ENCODE measurements at places on chromosomes 13 and 19.

- DNase-seq = peak; percentile 96
Measured at GRCh38 chr19:53879140-53880081, 2.6 kb upstream of the PRKCG start.

DNA sequence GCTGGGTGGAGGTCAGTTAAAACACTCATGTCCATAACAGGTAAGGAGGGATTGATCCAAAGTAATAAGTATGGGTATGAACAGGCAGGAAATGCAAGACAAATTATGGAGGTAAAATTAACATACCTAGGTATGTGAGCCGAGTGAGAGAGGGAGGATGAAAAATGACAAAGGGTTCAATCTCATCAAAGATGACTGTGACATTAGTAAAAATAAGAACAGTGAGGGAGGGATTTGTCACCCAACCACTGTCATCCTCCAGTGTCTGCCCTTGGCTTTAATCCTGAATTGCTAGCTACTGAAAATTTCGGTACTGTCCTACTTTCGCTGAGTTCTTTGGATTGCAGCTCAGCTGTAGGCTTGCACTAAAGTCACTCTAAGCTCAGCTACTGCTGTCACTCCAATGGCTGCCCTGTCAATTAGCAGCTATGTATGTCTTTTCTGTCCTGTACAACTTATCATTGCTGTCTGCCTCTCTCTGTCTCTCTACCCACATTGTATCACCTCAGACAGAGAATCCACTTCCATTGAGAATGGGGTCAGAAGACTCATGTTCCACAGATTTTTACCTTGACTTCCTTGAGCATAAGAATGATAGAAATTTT, 62.5 kb downstream of the LRRC63 start:
- no peak for DNase-seq

GRCh38 chr13:42894765-42895243, 97.2 kb downstream of the EPSTI1 start:
- no peak for DNase-seq

- DNase-seq = no peak
Measured at GRCh38 chr13:104996022-104996421, 1539.4 kb downstream of the EFNB2 start.

GRCh38 chr19:42563352-42564210, 31.1 kb downstream of the CEACAM8 start:
- peak; percentile 20 for DNase-seq

- no peak for DNase-seq
Measured at GRCh38 chr13:94181461-94182107, 297.9 kb downstream of the DCT start.

DNA sequence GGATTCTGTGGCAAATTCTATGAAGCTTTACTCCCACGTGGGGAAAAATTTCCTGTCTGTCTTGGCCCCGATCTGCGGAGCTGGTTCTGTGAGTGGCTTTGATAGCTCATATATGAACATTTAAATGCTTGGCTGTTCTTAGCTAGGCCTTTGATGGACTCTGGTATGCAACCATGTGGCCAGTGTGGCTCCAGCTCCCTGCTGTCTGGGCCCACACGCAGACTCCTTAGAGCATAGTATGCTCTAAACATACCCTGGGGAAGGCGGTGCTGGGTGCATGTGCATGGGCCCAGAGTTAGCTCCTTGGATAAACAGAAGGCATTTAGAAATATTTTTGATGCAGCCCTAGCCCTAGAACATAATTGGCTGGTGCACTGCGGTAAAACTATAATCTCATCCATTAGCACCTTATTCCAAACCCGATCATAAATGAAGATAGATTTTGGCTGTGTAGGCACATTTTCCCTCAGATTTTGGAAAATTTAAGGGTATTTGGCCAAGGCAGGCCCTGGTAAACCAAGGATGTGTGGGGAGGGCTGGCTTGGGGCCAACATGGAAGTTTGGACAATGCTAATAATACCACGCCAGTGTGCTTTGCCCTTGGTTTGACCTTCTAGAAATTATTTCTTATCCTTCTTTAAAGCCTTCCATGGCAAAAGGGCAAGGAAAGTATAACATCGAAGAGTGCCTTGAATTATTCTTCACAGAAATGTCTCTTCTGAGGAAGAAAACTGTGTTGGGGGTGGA, 153.5 kb downstream of the LMO7 start:
- no peak for DNase-seq

GRCh38 chr19:54674021-54674617, 11.3 kb downstream of the LILRB4 start:
- peak; percentile 36 for DNase-seq

DNA sequence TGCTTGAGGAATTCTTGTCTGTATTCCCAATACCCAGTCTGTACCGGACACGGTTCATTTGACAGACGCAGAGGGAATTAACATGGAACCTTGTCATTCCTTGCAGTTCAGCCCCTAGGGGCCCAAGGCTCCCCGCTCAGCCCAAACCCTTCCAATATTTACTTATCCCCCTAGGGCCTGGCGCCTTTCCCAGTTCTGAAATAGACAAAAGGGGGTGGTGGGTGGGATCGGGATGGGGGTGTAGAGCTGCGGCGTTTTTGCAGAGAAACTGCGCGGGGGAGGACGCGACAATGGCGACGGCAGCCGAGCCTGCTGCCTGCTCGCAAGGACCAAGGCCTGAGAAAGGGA, 583 bp downstream of the AKAP8L start:
- no peak for DNase-seq

GRCh38 chr19:30068528-30069395, 126.7 kb downstream of the URI1 start:
- no peak for DNase-seq

GRCh38 chr19:48325265-48325910, at the start of gene EMP3:
TSS of gene EMP3 (plus strand) at chr19:48325552. CDS start at chr19:48326845, 1,293 bp downstream.
- DNase-seq = no peak

DNA sequence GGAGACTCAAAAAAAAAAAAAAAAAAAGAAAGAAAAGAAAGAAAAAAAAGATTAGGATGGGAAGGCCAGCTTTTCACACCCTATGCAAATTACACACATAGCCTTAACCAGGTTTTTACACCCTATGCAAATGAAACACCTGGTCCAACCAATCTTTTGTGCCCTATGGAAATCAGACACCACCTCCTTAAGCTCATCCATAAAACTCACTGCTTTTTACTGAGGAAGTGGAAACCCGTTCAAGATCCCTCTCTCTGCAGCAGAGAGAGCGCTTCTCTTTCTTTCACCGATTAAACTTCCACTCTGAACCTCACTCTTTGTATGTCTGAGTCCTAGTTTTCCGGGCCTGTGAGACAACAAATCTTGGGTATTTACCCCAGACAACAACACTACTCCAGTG, 25.3 kb upstream of the HOMER3 start:
- DNase-seq = no peak

DNA sequence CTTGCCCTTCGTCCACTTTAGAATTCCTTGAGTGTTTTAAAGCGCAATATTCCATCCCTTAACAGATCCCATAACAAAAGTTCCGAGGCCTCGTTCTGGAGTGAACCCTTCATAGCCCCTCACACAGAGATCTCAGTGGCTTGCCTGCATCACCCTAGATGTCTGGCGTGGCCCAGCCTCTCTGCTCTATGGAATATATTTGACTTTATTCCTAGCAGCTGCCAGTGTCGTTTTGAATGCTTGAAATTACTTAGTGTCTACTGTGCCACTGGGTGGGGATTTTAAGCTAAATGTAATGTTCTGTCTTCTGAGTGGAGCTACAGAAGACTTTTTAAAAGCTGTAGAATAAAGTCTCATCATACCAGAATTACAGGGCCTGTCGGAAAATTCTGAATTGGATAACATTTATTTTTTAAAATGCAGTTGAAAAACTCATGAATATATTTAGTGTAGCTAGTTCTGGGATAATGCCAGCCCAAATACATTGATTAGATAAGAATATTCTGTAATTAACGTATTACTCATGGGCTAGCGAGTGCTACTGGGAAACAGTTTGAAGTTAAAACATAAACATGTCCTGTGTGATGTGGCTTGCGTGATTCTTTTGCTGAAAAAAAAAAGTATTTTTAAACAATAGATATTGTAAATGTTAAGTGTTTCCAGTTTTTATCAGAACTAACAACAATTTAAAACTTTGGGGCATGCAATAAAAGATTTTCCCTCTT, 111.8 kb downstream of the ESD start:
- DNase-seq = no peak

GRCh38 chr19:42272989-42273406, 3.9 kb downstream of the CIC start:
- no peak for DNase-seq

GRCh38 chr13:99119656-99120055, 81.0 kb upstream of the UBAC2 start:
- DNase-seq = no peak

GRCh38 chr19:35330475-35330874, 1.5 kb downstream of the CD22 start:
- DNase-seq = no peak

- DNase-seq = no peak
Measured at GRCh38 chr13:28613562-28613961, 45.4 kb upstream of the POMP start.

GRCh38 chr19:4693078-4693350, 22.9 kb upstream of the MYDGF start:
- DNase-seq = no peak

GRCh38 chr19:14119146-14119545, 1.6 kb upstream of the PRKACA start:
- no peak for DNase-seq

- no peak for DNase-seq
Measured at GRCh38 chr19:16205205-16206045, 7.7 kb downstream of the AP1M1 start.

- no peak for DNase-seq
Measured at GRCh38 chr13:30805132-30805537, 69.8 kb downstream of the ALOX5AP start.

DNA sequence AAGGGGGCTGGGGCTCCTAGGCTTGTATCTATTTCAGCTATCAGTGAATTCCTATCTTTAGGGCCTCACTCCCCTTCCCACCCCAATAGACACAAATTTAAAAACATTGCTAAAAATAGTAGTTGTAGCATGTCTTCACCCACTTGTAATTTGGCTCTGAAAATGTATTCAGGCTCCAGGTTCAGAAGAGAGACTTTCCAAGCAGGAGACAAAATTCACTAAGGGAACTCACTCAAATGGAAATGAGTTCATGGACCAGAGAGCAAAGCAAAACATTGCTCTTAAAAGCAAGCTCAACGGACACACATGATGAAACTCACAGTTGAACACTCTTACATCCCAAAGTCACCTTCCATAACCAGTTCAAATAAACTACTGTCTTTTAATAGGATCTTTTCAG, 36.8 kb downstream of the PHF11 start:
- DNase-seq = no peak

DNA sequence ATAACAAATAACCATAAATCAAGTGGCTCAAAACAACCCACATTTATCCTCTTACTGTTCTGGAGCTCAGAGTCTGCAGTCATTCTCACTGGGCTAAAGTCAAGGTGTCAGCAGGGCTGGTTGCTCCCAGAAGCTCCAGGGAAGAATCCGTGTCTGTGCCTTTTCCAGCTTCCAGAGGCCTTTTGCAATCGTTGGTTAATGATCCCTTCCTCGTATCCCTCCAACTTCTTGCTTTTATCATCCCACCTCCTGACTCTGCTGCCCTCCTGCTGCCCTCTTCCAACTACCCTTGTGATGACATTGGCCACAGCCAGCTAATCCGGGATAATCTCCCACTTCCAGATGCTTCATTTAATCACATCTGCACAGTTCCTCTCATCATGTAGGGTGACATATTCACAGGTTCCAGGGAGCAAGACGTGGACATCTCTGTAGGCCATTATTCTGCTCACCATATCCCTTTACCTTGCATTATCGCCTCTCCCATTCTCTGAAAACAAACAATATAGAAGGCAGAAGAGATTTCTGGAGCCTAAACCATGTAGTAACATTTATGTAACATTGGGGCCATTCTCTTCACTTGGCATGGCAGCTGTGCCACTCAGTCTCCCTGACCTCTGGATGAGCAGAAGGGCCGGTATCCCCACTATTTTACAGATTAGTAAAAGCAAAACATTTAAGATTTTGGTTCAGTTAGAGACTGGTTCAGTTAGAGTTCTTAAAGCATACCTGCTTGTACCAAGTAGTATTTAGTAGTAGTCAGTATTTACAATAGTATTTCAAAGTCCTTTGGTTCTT, 53.5 kb downstream of the RFC3 start:
- no peak for DNase-seq

DNA sequence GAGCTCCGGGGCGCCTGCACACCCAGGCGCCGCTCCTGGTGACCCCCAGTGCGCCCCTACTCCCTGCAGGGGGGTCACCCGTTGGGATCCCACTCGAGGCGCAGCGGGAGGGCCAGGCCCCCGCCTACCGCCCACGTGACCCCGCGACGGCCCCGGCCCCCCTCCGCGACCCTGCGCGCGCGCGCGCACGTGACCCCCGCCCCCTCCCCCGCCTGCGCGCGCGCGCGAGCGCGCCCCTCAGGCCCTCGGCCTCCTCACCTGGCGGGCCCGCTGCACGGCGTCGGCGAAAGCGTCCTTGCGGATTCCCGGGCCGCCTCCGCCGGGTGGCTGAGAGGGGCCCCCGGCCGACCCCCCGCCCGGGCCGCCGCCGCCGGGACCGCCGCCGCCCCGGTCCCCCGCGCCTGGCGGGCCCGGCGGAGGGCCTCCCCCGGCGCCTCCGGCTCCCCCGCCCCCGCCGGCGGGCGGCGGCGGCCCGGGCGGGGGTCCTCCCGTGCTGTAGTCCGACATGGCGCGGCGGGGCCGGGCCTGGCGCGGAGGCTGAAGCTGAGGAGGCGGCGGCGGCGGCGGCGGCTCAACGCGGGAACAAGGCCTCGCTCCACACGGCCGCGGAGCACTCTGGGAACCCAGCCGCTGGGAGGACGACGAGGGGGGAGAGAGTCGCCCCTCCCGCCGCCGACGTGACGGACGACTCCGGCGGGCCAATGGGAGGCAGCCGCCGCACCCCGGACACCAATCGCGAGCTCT, at the start of gene KHSRP:
Gene KHSRP, minus strand, starts transcription at position 617 of the 744 bp plus-strand sequence. Its CDS starts 110 bp downstream, at position 507.
- no peak for DNase-seq

- DNase-seq = no peak
Measured at GRCh38 chr13:100517728-100518127, 70.9 kb downstream of the GGACT start.

GRCh38 chr19:39645800-39646411, 9.8 kb upstream of the LGALS16 start:
- DNase-seq = no peak

DNA sequence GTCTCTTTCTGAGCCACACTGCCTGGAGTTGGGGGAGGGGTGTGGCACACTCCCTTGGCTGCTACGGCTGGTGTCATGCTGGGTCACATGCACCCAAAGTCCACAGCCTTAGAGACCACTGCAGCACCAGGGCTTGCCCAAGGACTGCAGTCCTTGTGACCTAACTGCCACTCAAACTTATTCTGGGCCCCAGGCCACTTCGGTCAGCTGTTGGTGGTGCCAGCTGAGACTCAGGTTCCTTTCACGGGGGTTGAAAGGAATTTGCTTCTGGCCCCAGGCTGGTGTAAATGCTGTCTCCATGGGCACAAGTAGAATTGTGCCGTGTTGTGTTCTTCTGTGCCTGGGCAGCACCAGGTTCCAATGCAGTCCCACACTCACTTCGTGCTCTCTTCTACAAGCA, 9.5 kb upstream of the VN1R1 start:
- DNase-seq = no peak

DNA sequence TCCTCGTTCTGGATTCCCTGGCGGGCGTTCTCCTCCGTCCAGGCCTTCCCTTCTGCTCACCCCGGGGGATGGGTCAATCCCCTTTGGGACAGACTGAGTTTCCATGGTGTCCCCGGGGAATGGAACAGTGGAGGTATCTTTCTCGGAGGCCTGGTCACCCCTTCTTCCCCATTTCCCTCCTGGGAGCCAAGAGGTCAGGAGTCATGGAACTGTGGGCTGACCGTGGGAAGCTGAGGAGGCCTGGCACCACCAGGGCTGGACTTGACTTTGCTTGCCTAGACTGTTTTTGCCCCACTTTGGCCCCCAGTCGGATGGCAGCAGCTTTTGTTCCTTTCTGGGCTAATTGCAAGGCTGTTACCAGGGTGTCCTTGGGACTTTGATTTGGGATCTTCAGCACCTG, 2.0 kb downstream of the NACC1 start:
- no peak for DNase-seq
